ENCODE measurements at places on chromosomes 1 and 21. TPM values are rescaled to one million over a fixed set of nuclear protein-coding genes. Genes with fewer than 3 reads are reported as not detected.

Gene FMO5
- 0.60 TPM for polyA plus RNA-seq

DNA sequence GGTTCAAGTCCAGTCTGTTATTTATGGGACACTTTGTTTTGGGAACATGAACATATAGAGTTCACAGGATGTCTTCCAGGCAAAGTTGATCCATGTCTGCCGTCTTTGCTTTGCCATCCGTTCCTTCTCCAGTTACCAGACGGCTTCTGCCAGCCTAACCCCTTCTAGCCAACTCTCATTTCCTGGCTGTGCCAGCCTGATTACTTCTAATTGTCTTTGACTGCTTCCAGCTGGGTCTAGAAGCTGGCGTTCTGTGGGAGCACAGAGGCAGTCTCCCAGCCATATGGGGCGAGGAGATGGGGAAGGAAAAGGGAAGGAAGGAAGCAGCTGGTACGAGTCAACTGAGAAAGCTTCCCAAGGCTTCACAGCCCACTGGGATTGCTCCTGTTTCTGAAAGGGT lies 3.1 kb upstream of the HUNK start:
- no peak for DNase-seq

Gene TPTE
- polyA plus RNA-seq, result not detected

Gene MMP23B
- 5.7 TPM for polyA plus RNA-seq
